CD8-positive, alpha-beta T cell (primary cell): ENCODE measurements at places on chromosomes 1 and 21.

- DNase-seq, result peak; percentile 21
Observed at GRCh38 chr1:97820470-97821188, 100.2 kb downstream of the DPYD start.

DNA sequence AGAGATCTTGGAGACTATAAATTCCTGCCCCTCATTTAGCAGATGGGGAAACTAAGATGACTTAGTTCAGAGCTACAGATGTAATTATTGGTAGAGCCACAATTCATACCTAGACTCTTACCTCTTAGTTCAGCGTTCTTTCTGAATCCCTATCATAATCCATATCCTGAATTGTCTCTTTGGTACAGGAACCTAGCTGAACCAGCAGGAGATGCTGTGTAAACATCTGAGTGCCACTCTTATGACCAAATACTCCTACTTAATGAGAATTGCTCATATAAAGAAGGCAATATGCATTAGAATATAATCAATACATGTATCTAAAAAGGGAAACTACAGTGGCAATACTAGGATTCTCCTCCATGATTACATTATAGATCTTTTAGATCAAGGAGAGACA, 459.0 kb downstream of the SIPA1L2 start:
- no peak for DNase-seq

DNA sequence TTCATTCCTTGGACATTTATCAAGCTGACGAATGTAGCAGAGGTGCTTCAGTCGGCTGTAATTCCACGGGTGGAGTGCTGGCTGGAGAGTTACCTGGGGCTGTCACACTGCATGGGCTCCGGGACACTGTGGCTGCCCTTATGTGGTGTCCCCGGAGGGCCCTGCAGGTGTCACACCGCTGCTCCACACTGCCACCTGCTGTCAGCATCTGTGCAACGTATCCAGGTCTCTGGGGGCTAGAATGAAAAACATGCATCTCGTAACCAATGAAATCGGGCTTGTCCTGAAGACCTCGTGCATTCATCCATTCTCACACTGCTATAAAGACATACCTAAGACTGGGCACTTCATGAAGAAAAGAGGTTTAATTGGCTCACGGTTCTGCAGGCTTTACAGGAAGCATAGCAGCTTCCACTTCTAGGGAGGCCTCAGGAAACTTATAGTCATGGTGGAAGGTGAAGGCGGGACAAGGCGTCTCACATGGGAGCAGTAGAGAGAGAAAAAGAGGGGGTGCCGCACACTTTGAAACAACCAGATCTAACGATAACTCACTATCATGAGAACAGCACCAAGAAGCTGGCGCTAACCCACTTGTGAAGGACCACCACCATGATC, 46.7 kb upstream of the PCBP3 start:
- peak; percentile 87 for DNase-seq

- no peak for DNase-seq
Observed at GRCh38 chr1:61626816-61627215, 98.1 kb downstream of the TM2D1 start.

DNA sequence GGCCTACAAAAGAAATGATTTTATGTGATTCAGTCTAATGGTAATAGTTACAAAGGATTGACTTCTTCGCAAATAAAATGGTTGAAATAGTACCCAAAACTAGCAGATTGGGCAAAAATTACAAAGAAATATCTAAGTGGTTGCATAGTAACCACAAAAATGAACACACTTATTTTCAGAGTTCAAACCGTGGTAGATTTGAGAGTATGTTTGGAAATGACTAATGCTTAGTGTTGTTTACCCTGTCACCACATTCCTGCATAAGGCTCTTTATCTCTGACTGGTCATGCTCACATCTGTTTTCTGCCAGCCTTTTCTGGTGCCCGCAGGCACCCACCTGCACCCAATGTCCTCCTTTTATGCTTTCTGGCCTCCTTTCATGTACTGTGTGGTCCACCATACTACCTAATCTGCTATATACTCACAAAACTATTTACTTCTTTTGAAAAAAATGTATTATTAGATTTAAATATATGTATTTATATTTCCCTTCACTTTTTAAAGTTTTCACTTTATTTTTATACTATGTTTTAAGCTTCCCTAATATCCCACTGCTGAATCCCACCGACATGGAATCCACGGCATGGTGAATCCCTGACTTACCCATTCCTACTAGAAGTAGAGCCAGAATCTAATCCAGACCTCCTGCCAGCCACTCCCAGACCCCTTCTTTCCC, 30.3 kb downstream of the PTPRC start:
- DNase-seq, result no peak

DNA sequence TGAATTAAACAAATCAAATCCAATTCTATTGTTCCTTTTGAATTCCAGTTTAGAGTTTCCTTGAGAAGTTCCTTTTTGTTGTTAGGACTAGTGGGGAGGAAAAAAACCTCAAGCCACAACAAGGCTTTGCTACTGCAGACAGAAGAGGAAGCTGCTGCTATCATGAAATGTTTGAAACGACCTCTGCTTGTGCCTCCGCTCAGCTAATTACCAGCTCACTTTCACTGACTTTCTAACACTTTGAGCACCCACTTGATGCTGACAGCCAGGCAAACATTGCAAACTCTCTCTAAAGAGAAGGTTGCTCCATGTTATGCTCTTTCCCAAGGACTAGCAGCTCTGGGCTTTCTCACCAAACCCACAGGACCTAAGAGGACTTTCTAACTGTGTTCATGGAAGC, 203.9 kb upstream of the PROX1 start:
- DNase-seq, result peak; percentile 2

- DNase-seq, result no peak
Observed at GRCh38 chr1:150127868-150128267, 21.8 kb upstream of the PLEKHO1 start.

- DNase-seq, result no peak
Observed at GRCh38 chr1:59678493-59679228, 136.1 kb upstream of the HOOK1 start.

DNA sequence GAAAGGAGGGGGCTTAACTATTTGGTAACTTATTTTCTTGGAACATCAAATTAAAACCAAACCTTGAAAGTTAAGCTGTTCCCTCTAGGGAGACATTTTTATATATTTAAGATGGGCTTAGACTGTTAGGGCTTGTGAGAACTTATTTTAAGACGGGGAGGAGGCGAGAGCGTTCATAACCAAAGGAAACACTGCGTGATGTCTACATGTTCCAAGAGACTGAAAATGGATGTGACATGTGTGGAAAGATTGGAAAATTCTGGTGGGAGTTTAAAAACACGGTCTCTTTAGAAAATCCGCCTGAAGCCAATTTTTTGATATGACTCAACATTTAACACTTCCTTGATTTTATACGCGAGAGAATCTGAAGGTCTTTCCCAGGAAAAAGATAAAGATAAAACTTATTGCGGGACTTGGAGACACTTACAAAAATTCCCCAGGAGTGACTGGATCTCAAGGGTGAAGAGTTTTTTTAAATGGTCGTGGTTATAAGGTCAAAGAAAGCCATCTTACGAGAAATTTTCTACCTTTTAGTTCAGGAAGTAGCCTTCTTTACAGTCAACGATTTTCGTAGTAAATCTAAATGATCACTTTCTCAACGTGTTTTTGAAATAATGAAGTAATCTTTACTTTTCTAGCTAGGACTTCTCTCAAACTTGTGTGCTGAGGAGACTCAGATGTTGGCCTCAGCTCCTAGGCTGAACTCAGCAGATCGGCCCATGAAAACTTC, 828 bp downstream of the PNRC2 start:
- no peak for DNase-seq

DNA sequence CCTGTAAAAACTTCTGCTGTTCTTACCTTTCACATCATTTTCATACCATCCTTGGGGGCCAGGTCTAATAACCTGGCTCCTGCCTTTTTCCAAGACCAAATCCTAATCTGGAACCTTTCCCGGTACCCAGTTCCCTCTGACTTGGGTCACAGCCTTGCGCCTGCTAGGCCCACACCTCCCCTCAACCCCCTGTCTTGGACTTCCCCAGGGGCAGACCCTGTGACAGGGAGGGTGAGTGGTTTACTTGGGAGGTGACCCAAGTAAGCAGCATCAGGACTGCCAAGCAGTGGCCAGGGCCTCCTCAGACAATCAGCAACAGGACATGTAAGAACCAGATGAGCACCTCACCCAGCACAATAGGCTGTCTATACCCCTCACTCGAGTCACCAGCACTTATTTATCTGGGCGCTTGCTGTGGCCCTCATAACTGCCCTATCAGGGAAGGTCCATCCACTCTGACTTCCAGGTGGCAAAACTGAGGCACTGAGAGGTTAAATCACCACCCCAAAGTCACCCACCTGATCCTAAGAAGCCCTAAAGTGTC, 124.7 kb downstream of the MATN1 start:
- DNase-seq, result no peak

DNA sequence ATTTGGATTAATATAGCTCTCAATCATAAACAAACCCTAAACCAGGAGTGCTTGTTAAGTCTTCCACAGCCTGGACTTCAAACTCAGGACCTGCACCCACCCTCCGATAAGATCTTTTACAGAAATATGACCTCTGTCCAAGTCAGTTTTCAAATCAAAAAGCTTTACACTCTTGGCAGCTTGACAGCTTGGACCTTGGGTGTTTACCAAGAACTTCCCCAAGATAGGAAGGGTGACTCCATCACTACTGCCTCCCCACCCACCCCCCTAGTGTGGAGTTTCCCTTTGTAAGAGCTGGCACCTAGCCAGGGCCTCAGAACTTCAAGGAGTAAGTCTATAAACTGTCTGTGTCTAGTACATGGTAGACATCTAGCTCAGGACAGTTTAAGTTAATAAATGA, 9.6 kb downstream of the BCAR3 start:
- DNase-seq, result no peak

GRCh38 chr1:207672522-207673130, 27.7 kb downstream of the CR1L start:
- no peak for DNase-seq

DNA sequence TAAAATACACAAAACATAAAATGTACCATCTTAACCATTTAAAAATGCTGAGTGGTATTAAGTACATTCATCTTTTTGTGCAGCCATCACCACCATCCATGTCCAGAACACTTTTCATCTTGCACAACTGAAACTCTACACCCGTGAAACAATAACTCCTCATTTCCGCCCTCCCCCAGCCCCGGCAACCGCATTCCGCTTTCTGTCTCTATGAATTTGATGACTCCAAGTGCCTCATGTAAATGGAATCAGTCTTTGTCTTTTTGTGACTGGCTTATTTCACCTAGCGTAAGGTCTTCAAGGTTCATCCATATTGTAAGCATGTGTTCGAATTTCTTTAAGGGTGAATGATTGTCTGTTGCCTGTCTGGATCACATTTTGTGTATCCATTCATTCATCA, 37.2 kb downstream of the SCCPDH start:
- DNase-seq, result no peak

DNA sequence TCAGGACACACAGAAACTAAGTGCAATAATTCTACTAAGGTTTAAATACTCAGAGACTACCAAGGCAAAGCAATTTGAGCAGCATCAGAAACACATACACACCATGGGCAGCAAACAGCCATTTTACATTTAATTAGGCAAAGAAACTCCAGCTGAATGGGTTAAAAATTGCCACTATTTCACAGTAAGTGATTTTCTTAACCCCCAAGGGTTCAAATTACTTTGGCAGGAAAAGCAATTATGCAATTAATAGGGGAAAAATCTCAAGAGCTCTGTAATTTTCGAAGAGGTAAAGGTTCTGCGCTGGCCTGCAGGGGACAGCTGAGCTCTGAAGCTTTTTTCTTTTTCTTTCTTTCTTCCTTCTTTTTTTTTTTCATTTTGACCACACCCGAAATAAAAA, 206.2 kb upstream of the RRP15 start:
- DNase-seq, result no peak

DNA sequence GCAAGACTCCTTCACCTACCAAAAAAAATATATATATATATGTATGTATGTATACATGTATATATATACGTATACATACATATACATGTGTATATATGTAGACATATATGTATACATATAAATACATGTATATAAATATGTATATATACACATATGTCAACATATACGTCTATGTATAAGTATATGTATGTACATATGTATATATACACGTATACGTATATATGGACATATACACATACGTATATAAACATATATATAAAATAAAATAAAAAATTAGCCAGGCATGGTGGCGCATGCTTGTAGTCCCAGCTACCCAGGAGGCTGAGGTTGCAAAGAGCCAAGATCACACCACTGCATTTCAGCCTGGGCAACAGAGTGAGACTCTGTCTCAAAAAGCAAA, 31.6 kb downstream of the BRWD1 start:
- no peak for DNase-seq

GRCh38 chr1:37123276-37124115, 89.2 kb upstream of the GRIK3 start:
- no peak for DNase-seq

- DNase-seq, result no peak
Observed at GRCh38 chr1:178028841-178029481, 59.1 kb upstream of the SEC16B start.

- no peak for DNase-seq
Observed at GRCh38 chr1:107016376-107016978, 40.0 kb upstream of the PRMT6 start.

DNA sequence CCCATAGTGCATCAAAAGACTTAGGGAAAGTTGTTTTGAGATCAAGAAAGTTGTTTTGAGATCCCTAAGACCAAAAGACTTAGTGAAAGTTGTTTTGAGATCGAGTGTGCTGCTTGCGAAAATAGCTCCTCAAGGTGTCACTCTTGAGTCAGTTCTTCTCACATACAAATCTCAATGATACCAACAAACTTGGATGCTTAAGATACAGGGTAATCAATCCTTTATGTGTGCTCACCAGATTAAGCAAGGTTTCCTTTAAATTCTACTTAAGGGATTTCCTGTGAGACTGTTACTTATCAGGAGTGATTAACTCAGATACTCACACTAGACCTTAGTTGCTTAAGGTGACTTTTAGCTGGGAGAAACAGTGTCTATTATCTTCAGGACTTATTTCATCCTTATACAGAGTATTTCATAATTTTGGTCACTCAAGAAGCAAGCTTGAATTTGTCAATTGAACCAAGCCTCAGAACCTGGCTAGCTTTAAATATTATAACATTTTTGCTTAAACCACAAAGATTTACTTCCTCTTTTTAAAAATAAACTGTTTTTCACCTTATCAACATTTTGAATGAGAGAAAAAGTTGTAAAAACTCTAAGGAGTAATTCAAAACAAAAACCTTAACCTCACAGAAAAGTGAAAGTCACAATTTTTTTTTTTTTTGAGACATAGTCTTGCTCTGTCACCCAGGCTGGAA, 8.0 kb upstream of the RLF start:
- peak; percentile 76 for DNase-seq

- DNase-seq, result no peak
Observed at GRCh38 chr1:85824066-85824840, 116.0 kb upstream of the ZNHIT6 start.

- no peak for DNase-seq
Observed at GRCh38 chr1:66312271-66312990, 221.5 kb upstream of the SGIP1 start.

DNA sequence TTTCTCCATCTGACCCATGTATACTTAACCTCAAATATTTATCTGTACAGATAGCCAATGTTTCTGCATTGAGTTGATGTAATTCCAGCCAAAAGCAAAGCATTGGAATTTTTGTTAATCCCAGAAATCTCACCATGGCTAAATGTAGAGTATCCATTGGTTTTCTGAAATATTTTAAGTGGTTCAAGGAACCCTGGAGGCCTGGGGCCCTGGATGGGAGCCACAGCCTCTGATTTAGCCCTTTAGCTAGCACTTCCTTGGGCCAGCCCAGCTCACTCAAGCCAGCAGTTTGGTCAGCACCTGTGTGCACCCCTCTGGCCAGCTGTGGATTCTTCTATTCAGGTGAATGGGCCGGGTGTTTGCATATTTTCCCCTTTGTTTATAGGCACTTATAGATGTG, 18.8 kb upstream of the EPS8L3 start:
- DNase-seq, result no peak

- DNase-seq, result no peak
Observed at GRCh38 chr21:44337941-44338895, 972 bp downstream of the CFAP410 start.
